Common myeloid progenitor, CD34-positive (primary cell): ENCODE measurements at places on chromosomes 5 and 9.

- DNase-seq: no peak
- H3K4me1 ChIP-seq: no peaks in the 10 kb centered on the region
- no peaks in the 10 kb centered on the region for H3K36me3 ChIP-seq
- no peak overlapping the region for H3K4me3 ChIP-seq
Observed at GRCh38 chr9:131714161-131714646, 25.7 kb downstream of the RAPGEF1 start.

- no peaks in the 10 kb centered on the region for H3K36me3 ChIP-seq
- H3K4me3 ChIP-seq: no peak overlapping the region
- no peak overlapping the region for H3K27ac ChIP-seq
- peaks cover under 1% of the 10 kb centered on the region for H3K27me3 ChIP-seq
Observed at GRCh38 chr9:36930941-36931340, 103.1 kb downstream of the PAX5 start.

DNA sequence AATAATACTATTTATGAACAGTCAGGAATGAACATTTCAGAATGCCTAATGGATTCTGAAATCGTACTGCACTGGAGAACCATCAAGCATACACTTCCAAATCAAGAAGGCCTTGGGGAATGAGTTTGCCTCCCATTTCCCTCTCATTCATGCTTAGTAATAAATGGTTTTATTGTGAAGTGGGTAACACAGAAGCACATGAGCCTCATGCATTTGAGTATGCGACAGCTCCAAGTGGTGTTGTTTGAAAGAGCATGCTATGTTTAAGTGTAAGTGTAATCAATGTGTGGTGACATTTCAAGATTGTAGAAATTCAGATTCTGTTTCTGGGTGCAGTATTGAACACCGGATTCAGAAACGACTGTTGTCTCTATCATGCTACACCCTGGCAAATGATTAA is 60.0 kb downstream of the SGCD start:
- H3K36me3 ChIP-seq: no peaks in the 10 kb centered on the region
- no peak for DNase-seq
- no peaks in the 10 kb centered on the region for H3K4me1 ChIP-seq
- no peaks in the 10 kb centered on the region for H3K27me3 ChIP-seq

GRCh38 chr5:179413711-179414458 is 68.6 kb upstream of the ADAMTS2 start:
- H3K27me3 ChIP-seq: no peaks in the 10 kb centered on the region
- H3K36me3 ChIP-seq: no peaks in the 10 kb centered on the region
- no peaks in the 10 kb centered on the region for H3K4me1 ChIP-seq
- H3K27ac ChIP-seq: no peak overlapping the region

- no peak for DNase-seq
- H3K36me3 ChIP-seq: no peaks in the 10 kb centered on the region
Observed at GRCh38 chr5:127652952-127653611, 4.2 kb downstream of the CTXN3 start.

DNA sequence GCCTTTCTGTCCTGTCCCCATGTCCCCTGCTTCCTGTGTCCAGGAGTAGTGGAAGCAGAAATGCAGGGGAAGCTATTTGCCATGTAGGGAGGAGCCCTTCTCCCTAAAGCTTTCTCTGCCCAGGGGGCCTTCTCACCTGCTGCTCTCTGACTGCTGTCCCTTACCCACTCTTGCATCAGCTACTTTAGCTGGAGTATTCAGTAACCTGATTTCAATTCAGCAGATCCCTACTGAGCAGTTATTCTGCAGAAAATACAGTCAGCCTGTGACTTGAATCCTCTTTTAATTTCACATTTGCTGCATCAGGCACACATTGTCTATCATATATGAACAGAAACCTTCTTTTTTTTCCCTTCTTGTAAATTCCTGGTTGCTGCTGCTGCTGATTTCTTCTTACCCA is 90.4 kb downstream of the MVB12B start:
- peaks cover 6% of the 10 kb centered on the region for H3K36me3 ChIP-seq
- peaks cover 11% of the 10 kb centered on the region for H3K4me1 ChIP-seq
- H3K4me3 ChIP-seq: no peak overlapping the region
- DNase-seq: no peak
- H3K27me3 ChIP-seq: no peaks in the 10 kb centered on the region

GRCh38 chr5:147690595-147690994 is 91.9 kb downstream of the JAKMIP2 start:
- H3K4me1 ChIP-seq: no peaks in the 10 kb centered on the region
- H3K4me3 ChIP-seq: no peak overlapping the region
- H3K36me3 ChIP-seq: peaks cover 2% of the 10 kb centered on the region
- no peaks in the 10 kb centered on the region for H3K27me3 ChIP-seq
- no peak for DNase-seq

DNA sequence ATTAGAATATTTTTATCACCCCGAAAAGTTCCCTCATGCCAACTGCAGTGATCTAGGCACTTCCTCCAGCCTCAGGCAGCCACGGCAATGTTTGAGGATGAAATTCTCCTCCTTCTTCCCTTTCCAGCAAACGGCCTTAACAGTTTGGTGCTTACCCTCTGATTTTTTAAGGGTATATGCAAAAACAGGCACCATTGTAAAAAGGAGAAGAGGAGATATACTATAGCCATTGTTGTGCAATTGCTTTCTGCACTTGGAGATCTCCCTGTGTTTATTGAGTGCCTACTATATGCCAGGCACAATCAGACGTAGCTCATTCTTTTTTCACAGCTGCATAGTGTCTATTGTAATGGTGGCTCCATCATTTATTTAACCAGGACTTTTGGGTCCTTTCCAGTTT is 29.4 kb downstream of the GSN start:
- DNase-seq: peak; percentile 22
- H3K36me3 ChIP-seq: no peaks in the 10 kb centered on the region
- H3K27me3 ChIP-seq: no peaks in the 10 kb centered on the region
- H3K27ac ChIP-seq: peak overlapping the region; percentile 3
- H3K4me3 ChIP-seq: no peak overlapping the region

DNA sequence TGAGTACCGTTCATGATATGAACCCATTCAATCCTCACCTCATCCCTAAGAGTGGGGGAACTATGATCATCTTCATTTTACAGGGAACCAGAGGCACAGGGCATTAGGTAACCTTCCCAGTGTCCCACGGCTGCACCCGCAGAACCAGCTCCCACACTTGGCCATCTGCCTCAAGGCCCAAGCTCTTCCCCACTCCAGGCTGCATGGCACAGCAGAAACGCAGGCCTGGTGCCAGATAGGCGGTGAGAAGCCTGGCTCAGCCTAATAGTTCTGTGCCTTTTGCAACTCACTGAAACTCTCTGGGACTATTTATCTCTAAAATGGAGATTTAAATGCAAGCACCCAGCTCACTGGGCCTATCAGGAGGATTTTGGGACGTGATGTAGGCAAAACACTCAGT is 90.8 kb upstream of the ZNF618 start:
- H3K27ac ChIP-seq: no peak overlapping the region
- DNase-seq: no peak
- H3K36me3 ChIP-seq: no peaks in the 10 kb centered on the region
- H3K4me3 ChIP-seq: no peak overlapping the region

DNA sequence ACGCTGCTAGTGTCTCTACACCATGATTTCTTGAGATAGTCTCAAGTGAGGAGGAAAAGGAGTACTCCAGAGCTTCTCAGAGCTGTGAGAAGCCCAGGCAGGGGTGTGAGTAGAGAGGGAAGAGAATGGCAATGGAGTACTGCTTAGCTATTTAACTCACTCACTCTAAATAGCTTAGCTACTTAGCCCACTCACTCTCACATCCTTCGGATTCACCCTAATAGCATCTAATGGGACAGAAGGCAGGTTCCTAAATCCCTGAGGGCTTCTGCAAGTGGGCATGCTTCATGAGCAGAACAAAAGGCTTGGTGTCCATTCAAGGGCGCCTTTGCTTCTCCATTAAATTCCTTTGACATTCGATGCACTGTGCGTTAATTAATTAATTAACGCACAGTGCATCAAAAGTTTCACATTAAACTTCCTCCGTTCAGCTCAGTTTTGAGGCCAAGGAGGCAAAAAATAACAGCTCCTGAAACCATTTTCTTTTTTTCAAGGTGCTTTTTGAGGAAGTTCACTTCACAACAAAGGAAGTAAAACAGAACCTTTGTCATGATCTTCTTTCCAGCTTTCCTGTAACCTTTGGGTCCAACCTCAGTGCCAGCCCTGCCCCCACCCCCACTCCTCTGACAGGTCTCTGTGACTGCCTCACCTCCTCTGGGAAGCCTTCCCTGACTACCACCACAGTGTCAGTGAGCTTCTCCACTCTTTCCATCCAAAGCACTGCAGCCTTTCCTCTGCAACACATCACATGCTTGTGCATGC is 294.0 kb downstream of the SEC61B start:
- no peak overlapping the region for H3K27ac ChIP-seq
- no peaks in the 10 kb centered on the region for H3K27me3 ChIP-seq
- DNase-seq: no peak
- H3K4me3 ChIP-seq: no peak overlapping the region

GRCh38 chr5:97006454-97007060 is 70.7 kb downstream of the LNPEP start:
- H3K27ac ChIP-seq: no peak overlapping the region
- H3K4me1 ChIP-seq: peaks cover 13% of the 10 kb centered on the region
- no peaks in the 10 kb centered on the region for H3K27me3 ChIP-seq
- no peak for DNase-seq

DNA sequence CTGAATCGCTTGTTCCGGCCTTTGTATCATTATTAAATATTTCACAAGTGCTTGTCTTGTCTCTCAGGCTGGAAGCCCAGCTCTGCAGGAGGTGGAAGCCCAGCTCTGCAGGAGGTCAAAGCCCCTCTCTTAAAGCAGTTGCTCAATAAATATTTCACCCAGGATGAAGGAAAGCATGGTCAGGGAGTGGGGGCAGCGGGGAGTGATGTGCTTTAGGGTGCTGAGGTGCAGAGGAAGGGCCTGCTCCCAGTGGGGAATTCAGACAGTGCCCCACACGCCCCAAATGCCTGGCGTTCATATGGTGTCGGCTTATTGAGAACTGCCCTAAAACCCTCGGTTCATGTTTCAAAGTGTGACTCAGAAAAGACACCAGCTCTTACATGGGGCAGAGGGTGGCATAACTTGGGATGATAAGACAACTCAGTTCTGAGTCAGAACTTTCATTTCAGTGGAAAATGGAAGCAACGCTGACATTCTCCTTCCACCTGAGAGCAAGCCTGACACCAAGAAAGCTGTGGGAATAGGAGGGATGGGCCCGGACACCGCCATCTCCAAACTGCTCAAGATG is 114.3 kb upstream of the DAP start:
- H3K36me3 ChIP-seq: no peaks in the 10 kb centered on the region
- H3K4me3 ChIP-seq: no peak overlapping the region
- H3K4me1 ChIP-seq: peaks cover 4% of the 10 kb centered on the region

GRCh38 chr5:132372127-132372526 is 2.6 kb downstream of the SLC22A5 start:
- peaks cover 10% of the 10 kb centered on the region for H3K4me1 ChIP-seq
- no peaks in the 10 kb centered on the region for H3K36me3 ChIP-seq
- no peak overlapping the region for H3K27ac ChIP-seq
- H3K4me3 ChIP-seq: no peak overlapping the region
- peaks cover 2% of the 10 kb centered on the region for H3K27me3 ChIP-seq

DNA sequence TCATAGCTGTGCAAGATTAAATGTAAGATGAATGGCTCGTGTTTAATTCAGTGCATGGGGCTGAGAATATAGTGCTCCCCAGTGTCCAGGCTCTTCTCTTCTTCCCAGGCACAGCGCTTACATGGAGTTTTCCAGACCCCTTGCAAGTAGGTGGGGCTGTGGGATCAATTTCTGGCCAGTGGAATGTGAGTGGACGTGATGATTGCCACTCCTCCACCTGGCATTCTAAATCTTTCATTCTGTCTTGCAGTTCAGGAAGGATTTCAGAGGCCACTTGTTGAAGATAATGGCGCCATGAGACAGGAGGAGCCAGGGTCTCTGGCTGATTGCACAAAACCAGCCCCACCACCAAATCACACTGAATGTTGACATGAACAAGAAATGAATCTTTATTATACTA is 7.2 kb upstream of the PIP5K1B start:
- no peaks in the 10 kb centered on the region for H3K36me3 ChIP-seq
- no peak overlapping the region for H3K27ac ChIP-seq
- peaks cover 17% of the 10 kb centered on the region for H3K4me1 ChIP-seq
- H3K27me3 ChIP-seq: no peaks in the 10 kb centered on the region

GRCh38 chr5:107477492-107477891 is 193.2 kb downstream of the EFNA5 start:
- no peaks in the 10 kb centered on the region for H3K36me3 ChIP-seq
- H3K4me1 ChIP-seq: no peaks in the 10 kb centered on the region
- H3K4me3 ChIP-seq: no peak overlapping the region

DNA sequence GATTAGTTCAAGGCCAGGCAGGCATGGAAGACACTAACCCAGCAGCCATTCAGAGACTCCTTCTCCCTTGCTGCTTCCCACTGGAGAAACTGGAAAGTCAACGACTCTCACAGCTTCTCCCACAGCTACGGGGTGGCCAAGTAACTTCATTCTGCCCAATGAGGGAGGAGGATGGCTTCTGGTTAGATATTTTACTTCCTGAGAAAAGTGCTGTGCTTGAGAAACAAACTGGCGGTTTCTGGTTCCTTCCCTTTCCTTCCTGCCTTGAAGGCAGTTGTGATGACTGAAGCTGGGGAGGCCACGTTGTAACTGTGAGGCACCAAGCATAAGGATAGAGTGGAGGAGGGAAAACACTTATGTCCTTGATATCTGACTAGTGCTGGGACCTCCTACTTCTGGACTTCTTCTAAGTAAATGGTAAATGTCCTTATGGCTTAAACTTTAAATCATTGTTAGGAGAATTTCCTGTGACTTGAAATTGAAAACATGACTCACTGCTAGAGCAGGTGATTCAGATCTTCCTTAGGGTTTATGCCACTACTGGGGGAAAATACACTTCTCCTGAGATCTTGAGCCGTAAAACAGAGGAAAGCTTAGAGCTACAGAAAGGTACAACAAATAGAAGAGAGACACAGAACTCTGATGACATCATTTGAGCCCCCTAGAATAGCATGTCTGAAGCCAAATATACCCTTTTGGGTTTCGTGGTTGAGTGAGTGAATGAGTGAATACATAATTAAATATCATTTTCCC is 3.1 kb upstream of the GNPDA1 start:
- DNase-seq: peak; percentile 78
- no peak overlapping the region for H3K27ac ChIP-seq
- no peaks in the 10 kb centered on the region for H3K36me3 ChIP-seq
- H3K27me3 ChIP-seq: peaks cover 15% of the 10 kb centered on the region

- H3K4me1 ChIP-seq: no peaks in the 10 kb centered on the region
- no peak for DNase-seq
- H3K27ac ChIP-seq: no peak overlapping the region
- H3K27me3 ChIP-seq: no peaks in the 10 kb centered on the region
- no peak overlapping the region for H3K4me3 ChIP-seq
- no peaks in the 10 kb centered on the region for H3K36me3 ChIP-seq
Observed at GRCh38 chr9:113645978-113646253, 182.4 kb downstream of the RGS3 start.
